CD8-positive, alpha-beta memory T cell (primary cell): ENCODE measurements at places on chromosomes 11 and 22. TPM values are rescaled to one million over a fixed set of nuclear protein-coding genes. Genes with fewer than 3 reads are reported as not detected.

The CCDC188 gene
- not detected for polyA plus RNA-seq

The LRRC32 gene
- 0.06 TPM for polyA plus RNA-seq

The SLC22A25 gene
- not detected for polyA plus RNA-seq

The IL10RA gene
- polyA plus RNA-seq, result 659 TPM

The DEUP1 gene
- polyA plus RNA-seq, result not detected

The MYOD1 gene
- not detected for polyA plus RNA-seq

The OR8A1 gene
- not detected for polyA plus RNA-seq

The THY1 gene
- not detected for polyA plus RNA-seq

The ISX gene
- polyA plus RNA-seq, result not detected

The ARHGAP8 gene
- not detected for polyA plus RNA-seq

The MFRP gene
- not detected for polyA plus RNA-seq

The DKK3 gene
- polyA plus RNA-seq, result 20.4 TPM

The HBG1 gene
- polyA plus RNA-seq, result not detected

The TMPRSS5 gene
- not detected for polyA plus RNA-seq
